Fibroblast of gingiva (primary cell): ENCODE measurements at places on chromosomes 16 and 17.

DNA sequence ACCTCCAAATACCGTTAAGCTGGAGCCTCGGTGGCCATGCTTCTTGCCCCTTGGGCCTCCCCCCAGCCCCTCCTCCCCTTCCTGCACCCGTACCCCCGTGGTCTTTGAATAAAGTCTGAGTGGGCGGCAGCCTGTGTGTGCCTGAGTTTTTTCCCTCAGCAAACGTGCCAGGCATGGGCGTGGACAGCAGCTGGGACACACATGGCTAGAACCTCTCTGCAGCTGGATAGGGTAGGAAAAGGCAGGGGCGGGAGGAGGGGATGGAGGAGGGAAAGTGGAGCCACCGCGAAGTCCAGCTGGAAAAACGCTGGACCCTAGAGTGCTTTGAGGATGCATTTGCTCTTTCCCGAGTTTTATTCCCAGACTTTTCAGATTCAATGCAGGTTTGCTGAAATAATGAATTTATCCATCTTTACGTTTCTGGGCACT, 928 bp downstream of the HBA1 start:
- no peak for DNase-seq

- no peak for DNase-seq
Observed at GRCh38 chr16:15613676-15614075, 29.3 kb downstream of the MARF1 start.

- no peak for DNase-seq
Observed at GRCh38 chr17:60164697-60165096, 14.9 kb downstream of the CA4 start.

- no peak for DNase-seq
Observed at GRCh38 chr16:51651061-51651466, 500.0 kb upstream of the SALL1 start.

DNA sequence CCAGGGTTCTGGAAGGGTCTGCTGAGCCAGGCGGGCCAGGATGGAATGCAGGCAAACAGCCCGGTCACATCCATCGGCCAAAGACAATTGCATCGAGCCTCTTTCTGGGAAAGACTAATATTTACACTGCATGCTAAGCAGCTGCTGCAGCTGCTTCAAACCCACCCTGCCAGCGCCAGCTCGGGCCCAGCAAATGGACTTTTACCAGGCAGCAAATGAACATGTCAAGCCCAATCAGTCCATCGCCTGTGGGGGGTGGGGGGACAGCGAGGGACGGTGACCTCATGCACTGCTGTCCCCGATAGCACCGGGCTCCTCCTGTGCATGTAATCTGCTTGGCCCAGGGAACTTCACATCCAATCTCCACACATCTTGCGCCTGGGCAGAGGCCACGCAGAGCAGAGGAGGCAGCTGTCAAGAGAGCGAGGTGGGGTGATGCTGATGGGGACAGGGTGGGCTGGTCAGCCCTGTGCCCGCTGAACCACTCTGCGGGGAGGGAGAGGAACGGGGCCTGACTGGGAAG, 39.4 kb upstream of the CDH5 start:
- DNase-seq: no peak

DNA sequence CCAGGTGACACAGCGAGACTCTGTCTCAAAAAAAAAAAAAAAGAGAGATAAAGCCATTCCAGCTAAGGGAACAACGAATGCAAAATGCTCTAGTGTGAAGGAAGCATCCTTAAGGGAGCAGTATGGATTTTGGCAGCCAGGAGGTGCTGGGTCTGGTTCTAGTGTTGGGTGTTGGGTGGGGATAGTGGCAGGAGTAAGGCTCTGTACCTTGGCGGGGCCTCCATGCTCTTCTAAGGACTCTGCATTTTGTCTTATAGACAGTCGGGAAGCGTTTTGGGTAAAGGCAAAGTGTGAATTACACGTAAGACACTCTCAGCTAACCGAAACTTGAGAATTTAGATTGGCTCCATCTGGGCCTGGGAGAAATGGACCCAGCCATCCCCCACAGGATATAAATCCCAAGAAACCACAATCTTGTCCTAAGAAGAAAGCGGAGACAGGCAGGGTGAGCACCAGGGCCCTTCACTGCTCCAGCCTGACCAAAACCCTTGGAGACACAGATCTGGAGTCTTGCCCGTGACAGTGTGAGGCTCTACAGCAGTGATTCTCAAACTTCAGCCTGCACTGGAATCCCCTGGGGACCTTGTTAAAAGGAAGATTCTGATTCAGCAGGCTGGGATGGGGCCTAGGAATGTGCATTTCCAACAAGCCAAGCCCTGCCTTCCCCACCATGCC, 33.1 kb upstream of the PHB1 start:
- no peak for DNase-seq

- no peak for DNase-seq
Observed at GRCh38 chr16:80775450-80775849, 28.9 kb downstream of the CDYL2 start.

- DNase-seq: peak; percentile 60
Observed at GRCh38 chr16:12017558-12017957, 41.0 kb downstream of the SNX29 start.

DNA sequence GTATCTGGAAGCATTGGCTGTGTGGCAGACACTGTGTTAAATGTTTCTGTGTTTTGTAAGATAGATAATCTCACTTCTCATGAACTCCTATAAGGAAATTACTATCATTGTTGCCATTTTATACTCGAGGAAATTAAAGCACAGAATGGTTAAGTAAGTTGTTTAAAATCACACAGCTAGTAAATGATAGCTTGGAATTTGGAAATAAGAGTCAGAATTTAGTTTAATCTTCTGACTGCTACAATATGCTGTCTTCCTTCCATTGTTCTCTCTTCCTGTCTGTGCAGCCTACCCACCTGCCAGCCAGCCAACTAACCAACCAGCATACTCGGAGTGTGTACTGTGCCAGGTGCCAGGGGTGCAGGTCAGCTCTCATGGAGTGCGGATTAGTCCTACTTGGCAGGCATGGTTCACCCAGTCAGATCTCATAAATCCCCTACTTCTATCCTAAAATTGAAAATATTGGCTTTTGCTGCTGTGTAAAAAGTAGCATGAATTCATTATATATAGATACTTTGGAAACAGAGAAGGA, 79.9 kb upstream of the LGALS9 start:
- no peak for DNase-seq

DNA sequence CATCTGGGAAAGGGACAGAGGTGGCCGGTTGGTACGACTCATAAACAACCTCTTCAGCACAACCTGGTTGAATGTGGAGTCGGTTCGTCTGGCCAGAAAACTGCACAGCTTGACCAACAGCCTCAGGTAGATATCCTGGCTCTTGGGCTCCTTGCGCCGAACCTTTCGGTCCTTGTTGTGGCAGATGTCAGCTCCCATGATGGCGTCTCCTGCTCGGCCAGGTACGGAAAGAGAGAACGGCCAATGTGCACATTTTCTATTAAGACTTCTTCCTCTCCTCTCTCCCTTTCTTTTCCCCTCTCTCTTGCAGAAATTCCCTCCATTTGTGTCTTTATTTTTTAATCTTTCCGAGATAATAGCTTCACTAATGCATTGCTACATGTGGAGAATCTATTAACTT, 41.8 kb upstream of the CNTNAP4 start:
- no peak for DNase-seq

DNA sequence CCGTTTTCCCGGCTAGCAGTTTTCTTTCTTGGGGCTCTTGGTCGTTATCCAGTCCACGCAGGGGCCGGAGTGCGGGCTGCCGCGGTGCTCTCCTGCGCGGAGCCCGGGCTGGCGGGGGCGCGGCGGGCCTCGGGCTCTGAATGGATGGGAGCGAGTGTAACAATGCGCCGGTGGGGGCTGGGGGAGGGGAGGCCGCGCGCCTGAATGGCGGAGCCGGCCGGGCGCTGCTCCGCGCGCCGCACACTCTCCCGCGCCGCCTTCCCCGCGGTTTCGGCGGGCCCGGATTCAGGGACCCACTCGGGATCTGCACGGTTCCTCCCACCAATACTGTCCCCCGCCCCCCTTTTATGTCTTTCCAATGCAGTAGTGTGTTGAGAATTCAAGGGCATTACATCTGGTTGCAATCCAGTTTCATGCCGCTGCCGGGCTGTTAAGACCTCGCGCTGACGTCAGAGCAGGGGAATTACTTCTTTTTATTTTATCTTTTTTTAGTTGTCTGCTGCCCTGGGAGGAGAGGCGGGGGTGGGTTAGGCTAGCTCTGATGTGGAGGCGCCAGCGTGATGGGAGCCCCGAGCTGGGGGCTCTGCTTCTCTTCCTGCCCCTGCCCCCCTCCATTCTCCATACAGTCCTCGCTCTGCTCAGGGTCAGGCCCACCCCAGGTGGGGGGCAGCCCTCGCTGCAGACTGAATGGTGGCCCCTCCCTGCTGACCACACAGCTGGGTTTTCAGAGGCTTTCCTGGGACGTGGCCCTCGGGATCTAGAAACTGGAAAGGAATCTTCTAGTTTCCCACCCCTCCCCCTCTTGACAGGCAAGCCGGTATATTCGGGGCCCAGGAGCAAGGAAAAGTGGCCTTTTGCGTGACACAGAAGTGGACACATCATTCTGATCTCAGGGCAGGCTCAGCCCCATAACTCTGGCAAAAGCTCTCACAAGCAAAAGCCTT, 1.8 kb downstream of the RAI1 start:
- peak; percentile 74 for DNase-seq

DNA sequence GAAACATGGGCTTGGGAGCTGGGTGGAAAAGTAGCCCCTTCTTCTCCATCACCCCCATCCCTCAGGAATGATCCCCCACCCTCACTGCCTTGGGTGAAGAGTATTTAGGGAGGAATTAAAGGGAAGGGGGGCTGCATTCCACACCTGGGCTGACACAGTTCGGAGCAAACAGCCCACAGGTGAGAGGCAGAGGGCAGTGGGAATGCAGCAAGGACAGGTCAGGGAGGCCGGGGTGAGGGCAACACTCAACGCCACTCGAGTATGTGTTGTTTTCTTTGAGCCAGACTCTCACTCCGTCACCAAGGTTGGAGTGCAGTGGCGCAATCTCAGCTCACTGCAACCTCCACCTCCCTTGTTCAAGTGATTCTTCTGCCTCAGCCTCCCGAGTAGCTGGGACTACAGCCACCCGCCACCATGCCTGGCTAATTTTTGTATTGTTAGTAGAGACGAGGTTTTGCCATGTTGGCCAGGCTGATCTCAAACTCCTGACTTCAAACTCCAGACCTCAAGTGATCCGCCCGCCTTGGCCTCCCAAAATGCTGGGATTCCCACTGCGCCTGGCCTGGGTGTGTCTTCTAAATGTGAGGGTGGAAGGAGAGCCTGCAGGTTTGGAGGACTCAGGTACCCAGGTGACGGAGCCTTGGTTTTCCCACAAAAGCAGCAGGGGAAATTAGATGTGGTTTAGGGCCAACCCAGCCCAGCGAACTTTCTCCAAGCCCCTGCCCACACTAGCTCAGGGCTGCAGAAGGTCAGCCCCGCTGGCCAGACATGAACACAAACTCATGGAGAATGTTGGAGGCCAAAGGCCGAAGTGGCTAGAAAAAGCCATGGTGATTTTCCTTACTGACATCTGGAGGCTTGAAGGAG, 21.2 kb upstream of the ITGA3 start:
- DNase-seq: no peak

- no peak for DNase-seq
Observed at GRCh38 chr16:87712184-87712762, 53.5 kb downstream of the KLHDC4 start.

- no peak for DNase-seq
Observed at GRCh38 chr17:48561884-48562810, 16.0 kb downstream of the HOXB4 start.

DNA sequence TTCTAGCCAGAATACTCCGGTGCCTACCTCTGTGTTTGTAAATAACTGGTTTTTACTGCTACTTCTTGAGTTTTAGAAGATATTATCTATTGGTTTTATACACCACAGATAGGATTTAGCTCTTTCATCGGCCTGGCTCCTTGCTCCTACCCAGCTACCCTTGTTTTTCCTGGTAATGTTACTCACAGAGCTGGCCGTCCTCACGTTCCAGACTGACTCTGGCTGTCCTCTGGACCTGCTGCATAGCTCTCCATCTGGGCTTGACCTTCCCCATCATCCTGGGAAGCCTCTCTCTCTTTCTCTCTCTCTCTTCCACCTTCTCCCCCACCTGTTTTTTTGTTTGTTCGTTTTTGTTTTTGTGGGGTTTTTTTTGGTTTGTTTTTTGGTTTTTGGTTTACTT, 51.5 kb downstream of the MPRIP start:
- no peak for DNase-seq

DNA sequence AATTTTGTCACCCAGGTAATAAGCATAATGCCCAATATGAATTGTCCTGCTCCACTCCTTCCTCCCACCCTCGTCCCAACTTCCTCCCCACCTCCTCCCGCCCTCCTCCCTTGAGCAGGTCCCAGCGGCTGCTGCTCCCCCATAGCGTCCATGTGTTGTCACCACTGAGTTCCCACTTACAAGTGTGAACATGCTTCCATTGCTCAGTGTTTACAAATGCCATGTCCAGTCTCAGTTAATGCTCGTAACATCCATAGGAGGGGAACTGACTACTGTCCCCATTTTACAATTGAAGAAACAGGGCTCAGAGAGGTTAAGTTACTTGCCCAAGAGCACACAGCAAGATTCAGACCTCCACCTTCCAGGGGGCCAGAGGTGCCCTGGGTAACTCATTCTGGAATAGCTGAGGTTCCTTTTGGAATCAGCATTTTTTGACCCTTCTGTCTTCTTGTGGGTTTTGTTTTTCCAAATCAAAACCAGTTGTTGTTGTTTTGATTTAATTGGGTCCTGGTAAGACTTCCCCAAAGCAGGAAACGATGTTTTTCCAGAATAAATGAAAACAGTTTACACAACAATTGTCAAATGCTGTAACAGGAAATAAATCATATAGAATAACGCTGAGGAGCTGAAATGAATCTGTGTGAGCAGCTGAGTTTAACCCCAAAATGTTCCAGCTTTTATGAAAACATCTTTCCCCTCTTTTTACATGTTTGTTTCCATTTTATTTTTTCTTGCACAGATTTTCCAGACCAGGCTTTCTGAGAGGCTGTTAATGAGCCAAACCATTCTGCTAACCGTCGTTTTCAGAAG, 73.9 kb downstream of the ZDHHC7 start:
- no peak for DNase-seq

DNA sequence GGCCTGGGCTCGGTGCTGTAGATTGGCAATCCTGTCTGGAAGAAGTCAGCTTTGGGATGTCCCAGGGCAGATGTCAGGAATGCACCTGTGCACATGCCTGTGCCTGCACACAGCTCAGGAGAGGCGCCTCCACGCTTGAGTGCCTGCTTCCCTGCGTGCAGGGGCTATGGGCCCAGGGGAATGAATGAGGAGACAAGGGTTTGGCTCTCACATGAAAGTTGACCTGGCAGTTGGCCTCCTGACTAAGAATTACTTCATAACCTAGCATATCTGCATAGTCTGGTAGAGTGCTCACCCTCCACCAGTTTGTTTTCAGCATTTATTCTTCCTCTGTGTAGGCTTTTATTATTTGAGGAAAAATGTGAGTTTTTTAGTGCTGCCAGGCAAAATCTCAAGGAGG, 50.0 kb downstream of the PLD6 start:
- DNase-seq: peak; percentile 43
